Substantia nigra (tissue), 51 donors: ENCODE measurements at places on chromosomes 13 and 19.

GRCh38 chr19:39873385-39873784 lies 27.2 kb upstream of the FBL start:
- no peak for DNase-seq

DNA sequence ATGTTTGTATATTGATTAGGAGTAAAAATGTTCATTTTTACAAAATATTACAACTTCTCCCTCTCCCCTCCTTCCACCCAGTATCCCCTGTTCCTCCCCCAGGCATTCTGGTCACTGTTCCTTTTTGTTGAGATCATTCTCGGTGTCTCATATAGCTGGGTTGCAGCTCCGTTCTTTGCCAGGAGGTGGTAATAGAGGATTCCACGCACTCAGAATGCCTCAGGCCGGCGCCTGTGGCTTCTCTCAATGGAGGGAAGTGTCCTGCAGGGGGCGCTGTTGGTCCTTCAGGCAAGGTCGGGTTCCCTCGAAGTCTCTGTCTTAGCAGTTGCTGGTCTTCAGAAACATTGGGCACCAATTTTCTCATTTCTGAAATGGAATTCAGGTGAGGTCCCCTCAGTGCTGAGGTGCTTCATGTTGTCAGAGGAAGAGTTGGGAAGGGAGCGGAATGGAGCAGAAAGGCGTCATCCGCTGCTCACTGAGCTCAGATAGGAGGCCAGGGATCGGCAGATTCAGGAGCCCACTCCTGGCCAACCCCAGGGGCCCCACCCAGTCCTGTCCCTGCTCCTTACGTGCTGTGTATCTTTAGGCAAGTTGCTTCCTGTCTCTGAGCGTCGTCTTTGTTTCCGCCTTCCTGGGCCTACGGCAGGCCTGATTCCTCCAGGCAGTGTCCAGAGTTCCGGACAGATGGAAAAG lies 10.3 kb upstream of the GARIN5A start:
- no peak for DNase-seq

GRCh38 chr19:29793116-29793727 lies 18.6 kb upstream of the CCNE1 start:
- DNase-seq, result no peak

DNA sequence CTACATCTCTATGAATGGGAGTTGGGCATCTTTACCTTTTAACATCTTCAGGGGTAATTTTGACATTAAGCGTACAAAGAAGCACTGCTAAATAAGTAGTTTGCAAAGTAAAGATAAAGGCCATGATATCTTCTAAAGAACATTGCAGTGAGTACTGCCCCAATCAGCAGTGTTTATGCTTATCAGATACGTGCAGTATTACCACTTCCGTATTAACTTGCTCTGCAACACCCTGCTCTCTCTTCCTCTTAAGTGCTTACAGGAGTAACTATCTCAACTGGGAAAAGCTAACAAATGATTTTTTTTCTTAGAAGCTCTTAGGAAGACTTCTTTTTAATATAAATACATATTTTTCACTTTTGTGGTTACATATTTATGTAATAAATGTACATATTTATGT lies 793.7 kb upstream of the SLC10A2 start:
- DNase-seq, result no peak

GRCh38 chr13:44153496-44153895 lies 220.1 kb upstream of the SERP2 start:
- DNase-seq, result no peak

DNA sequence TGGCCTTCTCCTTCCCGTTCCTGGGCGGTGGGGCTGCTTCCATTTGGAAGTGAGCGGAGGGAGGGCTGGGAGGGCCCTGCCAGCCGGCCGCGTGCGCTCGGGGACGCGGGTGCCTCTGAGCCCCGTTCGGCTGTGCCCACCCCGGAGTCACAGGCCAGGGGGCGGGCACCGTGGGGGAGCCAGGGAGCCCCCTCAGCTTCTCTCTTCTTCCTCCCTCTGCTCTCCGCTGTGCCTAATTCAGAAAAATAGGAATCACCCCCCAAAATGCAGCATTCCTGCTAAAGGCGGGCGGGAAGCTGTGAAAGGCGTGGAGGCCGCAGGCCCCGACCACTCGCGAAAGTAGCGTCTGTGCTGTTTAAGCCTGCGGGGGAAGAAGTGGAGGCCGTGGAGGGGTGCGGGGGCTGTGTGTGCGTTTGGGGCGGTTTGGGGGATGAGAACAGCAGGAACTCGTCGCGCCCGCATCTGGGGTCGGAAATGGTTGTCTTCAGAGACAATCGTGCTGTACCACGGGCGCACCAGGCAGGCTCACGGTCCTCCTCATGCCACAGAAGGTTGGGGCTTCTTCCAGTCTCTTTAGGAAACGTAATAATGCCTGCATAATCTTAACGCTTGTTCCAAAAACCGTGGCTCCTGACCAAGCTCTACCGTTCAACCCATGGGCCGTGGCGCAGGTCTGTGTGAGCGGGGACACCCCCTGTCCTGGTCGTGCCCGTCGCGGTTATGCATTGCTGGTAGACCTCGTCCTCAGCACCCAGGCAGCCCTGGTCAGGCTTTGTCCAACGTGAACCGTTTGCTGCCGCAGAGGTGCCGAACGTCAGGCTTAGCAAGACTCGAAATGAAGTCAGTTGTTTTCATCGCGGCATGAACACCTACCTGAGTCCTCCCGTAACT lies 110.4 kb upstream of the SOX1 start:
- DNase-seq, result no peak

DNA sequence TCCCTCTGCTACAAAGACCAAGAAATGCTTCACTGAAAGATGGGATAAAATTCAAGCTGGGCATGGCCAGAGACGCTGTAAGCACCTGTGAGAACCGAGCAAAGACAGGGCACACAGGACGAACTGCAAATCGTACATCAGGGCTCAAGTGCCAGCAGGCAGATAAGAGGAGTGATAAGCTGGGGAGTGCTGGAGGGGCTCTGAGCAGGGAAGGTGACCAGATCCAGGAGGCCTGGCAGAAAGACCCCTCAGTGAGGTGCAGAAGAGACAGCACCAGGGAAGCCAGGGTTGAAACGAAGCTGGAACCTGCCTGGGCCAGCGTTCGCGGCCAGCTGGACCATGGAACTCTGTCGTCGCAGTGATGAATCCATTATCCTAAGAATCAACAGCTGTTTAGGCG lies 10.2 kb downstream of the RAB20 start:
- no peak for DNase-seq

DNA sequence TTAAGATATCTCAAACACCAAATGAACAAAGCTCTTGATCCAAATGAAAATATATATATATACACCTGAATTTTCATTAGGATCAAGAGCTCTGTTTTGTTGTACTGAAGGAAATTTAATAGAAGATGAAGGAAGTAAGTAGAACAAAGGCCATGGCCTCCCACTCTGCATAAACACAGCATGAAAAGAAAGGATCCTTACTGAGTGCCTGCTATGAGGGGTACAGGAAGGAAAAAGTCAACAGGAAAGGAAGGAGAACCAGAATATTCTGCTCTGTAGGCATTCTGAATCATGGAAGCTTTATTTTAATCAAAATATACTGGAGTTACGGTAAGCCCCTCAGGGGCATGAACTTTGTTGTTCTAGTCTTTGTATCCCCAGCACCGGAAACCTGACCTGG lies 22.1 kb downstream of the TMTC4 start:
- no peak for DNase-seq

DNA sequence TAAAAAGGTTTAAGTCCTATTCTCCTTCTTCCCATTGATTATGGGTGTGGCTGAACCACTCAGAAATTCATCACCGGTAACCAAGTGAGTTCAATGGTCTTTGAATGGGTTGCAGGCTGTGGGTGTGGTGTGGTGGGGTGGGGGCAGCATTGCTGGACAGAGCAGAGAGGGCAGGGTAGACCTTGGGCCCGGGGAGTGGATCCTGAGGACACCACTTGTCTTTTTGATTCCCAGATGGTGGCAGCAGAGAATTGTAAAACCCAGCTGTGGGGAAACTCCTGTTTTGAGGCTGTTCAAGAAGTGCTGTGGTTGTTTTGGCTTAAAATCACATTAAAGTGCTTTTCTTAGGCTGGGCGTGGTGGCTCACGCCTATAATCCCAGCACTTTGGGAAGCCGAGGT lies 45.8 kb upstream of the RGCC start:
- no peak for DNase-seq

DNA sequence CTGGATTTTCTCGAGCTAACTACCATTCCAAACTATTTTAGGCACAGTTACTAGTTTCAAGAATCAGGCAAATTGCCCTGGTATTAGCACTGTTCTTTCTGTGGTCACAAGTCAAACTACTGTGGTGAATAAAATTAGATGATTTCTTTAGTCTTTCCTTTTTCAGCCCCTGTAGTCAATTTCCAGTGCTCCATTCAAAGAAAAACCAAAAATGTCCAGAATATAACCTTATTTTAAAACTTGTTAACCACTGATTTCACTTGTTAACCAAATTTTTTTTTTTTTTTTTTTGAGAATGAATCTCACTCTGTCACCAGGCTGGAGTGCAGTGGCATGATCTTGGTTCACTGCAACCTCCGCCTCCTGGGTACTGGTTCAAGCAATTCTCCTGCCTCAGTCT lies 50.6 kb upstream of the USPL1 start:
- DNase-seq, result no peak

- DNase-seq, result no peak
Observed at GRCh38 chr13:101408992-101409656, 7.2 kb downstream of the NALCN start.

GRCh38 chr19:45657520-45658167 lies 10.4 kb upstream of the GIPR start:
- DNase-seq, result no peak

DNA sequence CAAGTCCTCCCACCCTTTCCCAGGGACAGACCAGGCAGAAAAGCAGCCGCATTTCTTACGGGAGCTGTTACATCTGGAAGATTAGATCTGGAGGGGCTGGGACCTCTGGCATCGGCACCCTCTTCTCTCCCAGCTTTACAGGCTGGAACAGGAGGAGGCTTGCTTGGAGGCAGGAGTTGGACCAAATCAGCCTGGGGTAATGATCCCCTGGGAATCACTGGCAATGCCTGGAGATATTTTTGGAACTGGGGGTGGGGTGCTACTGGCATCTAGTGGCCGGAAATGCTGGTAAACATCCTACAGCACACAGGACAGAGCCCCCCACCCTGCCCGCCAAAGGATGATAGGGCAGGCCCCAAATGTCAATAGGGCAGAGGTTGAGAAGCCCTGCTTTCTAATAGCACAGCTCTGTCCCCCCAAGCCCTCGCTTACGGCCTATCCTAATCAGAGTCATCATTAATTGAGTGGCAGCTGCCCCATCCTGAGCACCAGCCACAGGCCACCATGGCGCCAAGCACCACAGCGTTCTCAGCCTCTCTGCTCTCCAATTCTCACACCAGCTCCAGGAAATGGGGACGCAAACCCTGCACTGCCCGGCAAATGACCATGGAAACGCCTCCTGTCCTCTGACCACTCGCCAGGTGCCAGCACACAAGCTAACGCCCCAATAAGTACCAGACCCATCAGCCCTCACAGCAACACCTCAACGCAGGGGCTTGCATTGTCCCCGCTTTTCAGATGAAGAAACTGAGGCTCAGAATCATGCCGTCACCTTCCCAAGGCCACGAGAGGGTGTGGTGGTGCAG lies 20.6 kb downstream of the LRRC4B start:
- DNase-seq, result peak; percentile 32

GRCh38 chr13:36975172-36975571 lies 24.0 kb downstream of the ALG5 start:
- no peak for DNase-seq

DNA sequence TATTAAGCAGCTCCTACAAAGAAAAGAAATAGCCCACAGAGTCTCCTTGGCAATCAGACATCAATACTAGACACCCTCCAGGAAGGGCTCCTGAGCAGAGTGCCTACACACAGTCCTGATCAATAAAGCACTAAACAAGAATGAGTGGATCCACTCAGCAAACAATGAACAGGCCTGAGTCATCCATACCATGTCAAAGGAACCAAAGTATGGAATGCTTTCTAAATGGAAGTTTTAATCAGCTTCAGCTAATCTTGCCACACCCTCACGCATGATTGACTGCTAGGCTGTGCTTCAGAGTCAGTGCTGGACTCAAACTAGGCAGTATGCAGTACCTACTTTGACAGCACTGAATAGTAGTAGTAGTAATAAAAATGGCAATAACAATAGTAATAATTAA lies 392.7 kb upstream of the HTR2A start:
- no peak for DNase-seq

DNA sequence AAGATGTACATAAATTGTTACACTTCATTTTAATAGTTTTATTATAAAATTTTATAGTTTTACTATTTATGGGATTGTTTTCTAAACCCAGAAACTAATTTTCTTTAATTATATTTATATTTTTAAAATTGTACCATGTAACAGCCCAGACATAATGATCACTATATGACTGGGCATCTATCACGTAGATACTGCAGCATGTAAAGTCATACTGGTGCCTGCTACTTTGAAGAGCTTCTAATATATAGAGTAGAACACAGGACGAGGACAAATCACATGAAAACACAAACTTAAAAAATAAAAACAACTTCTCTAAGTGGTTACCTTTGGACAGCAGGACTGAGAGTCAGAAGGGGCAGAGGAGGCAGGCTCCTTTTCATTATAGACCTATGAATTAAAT lies 5.3 kb downstream of the ELF1 start:
- DNase-seq, result no peak

GRCh38 chr19:7418596-7418995 lies 69.9 kb downstream of the ARHGEF18 start:
- DNase-seq, result no peak

DNA sequence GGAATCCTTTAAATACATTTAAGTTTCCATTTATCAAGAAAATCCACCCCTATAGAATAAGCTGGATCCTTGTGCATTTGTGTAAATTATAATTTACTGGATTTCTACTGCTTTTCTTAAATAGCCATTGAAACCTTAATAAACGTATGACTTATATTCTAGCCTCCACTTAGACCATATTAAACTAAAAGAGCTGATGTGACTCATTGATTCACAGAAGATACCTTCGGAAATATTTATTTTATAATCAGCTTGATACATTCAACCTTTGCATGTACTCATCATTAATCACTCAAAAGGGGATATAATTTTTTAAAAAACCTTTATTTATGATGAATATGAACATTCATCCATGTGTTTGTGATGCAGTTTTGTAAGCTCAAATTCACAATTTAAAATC lies 136.3 kb downstream of the SPRY2 start:
- no peak for DNase-seq

DNA sequence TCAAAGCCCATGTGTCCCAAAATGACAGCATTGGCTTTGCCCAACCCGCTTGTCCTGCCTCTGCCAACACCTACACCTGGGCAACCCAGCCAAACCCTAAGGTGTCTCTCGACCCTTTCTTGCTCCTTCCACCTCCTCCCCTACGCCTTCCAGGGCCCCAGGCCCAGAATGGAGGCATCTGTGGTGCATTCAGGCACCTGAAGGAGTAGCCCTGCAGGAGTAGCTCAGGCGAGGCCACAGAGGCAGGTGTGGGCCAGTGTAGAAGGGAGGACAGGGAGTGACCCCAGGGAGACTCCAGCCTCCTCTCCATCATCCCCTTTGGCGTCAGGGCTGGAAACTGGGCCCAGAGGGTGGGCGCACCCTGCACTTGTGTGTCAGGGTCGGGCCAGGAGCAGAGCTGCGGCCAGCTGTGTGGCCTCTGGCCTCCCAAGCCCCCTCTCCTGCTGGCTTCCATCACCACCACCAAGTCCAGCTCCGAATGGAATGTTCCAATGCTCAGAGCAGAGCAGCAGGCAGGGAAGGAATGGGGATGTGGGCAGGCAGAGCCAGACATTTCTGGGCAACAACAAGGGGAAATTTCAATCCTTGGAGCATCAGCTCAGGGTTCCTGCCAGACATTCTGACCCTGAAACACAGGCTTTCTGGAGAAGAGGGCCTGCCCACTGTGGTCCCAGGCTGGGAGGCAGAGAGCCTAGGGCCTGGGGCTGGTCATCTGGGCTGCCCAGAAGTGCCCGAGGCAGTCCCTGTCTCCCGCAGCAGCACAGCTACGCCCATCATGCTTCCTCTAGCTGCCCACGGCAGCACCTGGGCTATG lies 16.4 kb downstream of the PLEKHF1 start:
- no peak for DNase-seq
